Nasal cavity respiratory epithelium epithelial cell of viscerocranial mucosa (primary cell): ENCODE measurements at places on chromosomes 16 and 17. TPM values are rescaled to one million over a fixed set of nuclear protein-coding genes. Genes with fewer than 3 reads are reported as not detected.

Gene DHRS13
- 7.9 and 10.0 TPM in 2 replicates for total RNA-seq

Gene TK1
- 0.78 and 1.4 TPM in 2 replicates for total RNA-seq

Gene SLC13A2
- total RNA-seq: 0.07 TPM in 1 of 2 replicates, not detected in the other

Gene IL34
- 1.0 and 2.1 TPM in 2 replicates for total RNA-seq

Gene C16orf78
- total RNA-seq: not detected in 2 replicates

Gene PLLP
- total RNA-seq: 3.1 and 3.4 TPM in 2 replicates

Gene TEX2
- total RNA-seq: 28.4 and 50.0 TPM in 2 replicates

Gene KANSL1
- 70.7 and 131 TPM in 2 replicates for total RNA-seq

Gene TSPAN10
- total RNA-seq: 0.68 and 3.2 TPM in 2 replicates

Gene LDAF1
- total RNA-seq: 102 and 124 TPM in 2 replicates

Gene TMEM204
- under 0.01 and 0.28 TPM in 2 replicates for total RNA-seq

Gene GAST
- total RNA-seq: 1.0 TPM in 1 of 2 replicates, not detected in the other

Gene GNAO1
- total RNA-seq: under 0.01 and 0.07 TPM in 2 replicates

Gene CA7
- total RNA-seq: not detected in 2 replicates

Gene CFAP97D1
- total RNA-seq: under 0.01 and 0.07 TPM in 2 replicates
